ENCODE measurements at places on chromosomes 11 and 22.

- DNase-seq = no peak
These were observed 174.8 kb downstream of the C11orf91 start for GRCh38 chr11:33525789-33526188.

GRCh38 chr11:1750481-1750839 lies at the start of gene IFITM10:
Gene IFITM10, minus strand, starts transcription at chr11:1750595. Its CDS starts 153 bp downstream, at chr11:1750442.
- DNase-seq = no peak

DNA sequence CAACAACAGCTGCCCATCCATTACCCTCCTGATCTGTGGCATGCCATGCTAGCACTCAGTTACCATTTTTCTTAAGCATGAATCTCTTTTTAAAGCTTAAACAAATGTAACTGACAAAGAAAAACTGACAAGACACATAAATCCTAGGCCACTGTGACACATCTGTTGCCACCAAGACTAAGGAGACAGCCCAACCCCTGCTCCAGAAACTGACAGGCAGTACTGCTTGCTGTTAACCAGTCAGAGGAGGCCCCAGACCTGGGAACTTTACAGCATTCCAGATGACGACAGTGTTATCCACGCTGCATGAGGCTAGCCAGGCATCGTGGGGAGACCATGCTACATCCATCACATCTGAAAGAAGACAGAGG lies 33.8 kb downstream of the HIRA start:
- DNase-seq = no peak

- DNase-seq = peak; percentile 90
These were observed 71.9 kb downstream of the LDLRAD3 start for GRCh38 chr11:36015799-36016198.

Data from left hindlimb (tissue), 1 donor.